ENCODE measurements at places on chromosomes 5 and 9. TPM values are rescaled to one million over a fixed set of nuclear protein-coding genes. Genes with fewer than 3 reads are reported as not detected.

IFNA13 gene
- total RNA-seq: not detected

FIBCD1 gene
- 0.59 TPM for total RNA-seq

SECISBP2 gene
- 14.2 TPM for total RNA-seq

GRCh38 chr9:4106760-4107143 is 193.1 kb downstream of the GLIS3 start:
- DNase-seq: no peak

- DNase-seq: no peak
These were observed 1229.5 kb upstream of the CDH6 start for GRCh38 chr5:29963956-29964355.

DNA sequence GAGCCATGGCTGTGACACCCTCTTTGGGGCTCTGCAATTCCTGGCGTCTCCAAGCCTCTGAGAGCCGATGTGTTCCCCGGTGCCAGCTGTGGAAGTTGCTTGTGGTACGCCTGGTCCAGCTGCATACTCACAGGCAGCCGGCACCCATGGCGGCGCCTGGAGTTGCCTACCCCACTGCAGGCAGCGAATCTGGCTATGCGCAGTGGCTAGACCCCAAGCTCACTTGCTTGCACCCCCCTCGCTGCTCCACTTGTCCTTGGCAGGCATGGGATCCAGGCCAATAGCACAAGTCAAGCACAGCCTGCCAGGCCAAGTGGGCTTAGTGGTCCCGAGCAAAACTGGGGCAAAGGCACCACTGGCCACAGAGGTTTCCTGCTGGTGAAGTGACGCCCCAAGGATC is 24.7 kb upstream of the GABRA6 start:
- DNase-seq: no peak

DNA sequence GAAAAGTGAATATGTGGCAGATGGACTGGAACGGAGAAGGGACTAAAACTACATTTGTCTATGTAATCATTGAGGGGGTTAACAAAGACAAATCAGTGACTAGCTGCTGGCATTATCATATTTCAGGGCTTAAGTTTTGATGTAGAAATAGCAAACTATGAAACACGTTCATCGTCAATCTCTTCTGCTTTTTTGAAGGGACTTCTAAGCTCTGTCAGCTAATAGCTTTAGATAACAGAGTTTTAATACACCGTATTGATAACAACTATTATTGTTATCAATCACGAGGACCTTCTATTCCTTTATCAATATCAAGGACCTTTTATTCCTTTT is 38.9 kb upstream of the MRPS30 start:
- DNase-seq: no peak

- no peak for DNase-seq
These were observed 128.5 kb downstream of the LRRC70 start for GRCh38 chr5:62707131-62707530.

GRCh38 chr5:147437161-147437596 is 72.7 kb downstream of the DPYSL3 start:
- DNase-seq: no peak

GRCh38 chr5:109654455-109654854 is 35.3 kb upstream of the MAN2A1 start:
- DNase-seq: no peak

DNA sequence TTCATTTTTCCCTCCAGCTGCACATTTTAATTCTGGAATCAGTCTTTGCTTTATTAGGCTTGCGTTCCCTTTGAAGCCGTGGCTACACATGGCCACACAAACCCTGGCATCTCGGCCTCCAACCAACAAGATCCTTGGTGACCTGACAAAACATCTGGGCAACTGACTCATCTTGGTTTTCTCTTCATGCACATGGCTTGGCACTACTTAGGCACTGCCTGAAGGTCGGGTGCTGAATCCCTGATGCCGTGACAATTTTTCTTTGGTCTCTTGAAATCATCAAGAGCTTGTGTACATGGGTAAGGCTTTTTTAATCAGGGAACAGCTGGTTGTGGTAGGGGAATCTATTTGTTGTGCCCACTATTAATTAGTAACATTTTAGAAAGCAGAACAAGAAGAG is 16.0 kb upstream of the PAPPA start:
- DNase-seq: no peak

DNA sequence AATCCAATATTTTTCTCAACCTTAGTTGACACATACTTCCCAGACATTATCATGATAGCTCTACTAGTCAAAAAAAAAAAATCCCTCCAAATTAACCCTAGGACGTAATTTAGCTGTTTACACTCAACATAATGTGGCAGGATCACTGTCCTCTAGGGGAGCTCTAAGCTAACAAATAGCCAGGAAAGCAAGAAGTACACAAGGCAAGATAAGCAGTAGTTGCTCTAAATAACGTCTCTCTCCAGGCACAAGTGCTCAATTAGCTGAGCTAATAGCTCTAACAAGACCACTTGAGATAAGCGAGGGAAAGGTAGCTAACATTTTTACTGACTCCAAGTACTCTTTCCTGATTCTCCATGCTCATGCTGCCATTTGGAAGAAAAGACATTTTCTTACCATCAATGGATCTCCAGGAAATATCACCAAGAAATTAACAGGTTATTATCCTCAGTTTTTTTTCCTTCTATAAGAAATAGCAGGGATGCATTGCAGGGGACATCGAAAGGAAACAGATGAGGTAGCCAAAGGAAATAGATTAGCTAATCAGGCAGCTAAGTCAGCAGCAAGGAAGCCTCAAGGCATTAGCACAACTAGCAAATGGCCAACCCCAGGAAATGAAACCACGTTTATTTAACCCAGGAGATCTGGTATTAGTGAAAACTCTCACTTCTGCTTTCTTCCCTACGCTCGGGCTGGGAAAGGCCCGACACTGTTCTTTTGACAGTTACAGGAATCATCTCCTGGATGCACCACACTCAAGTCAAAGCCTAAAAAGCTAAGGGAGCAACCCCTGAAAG is 614.1 kb downstream of the PTPRD start:
- no peak for DNase-seq

Measured in Right ventricle myocardium superior (tissue), 1 donor.